Stimulated activated CD8-positive, alpha-beta memory T cell treated with anti-CD3 and anti-CD28 coated beads, Interleukin-4, amount 100 ng/mL, for 48 hours (primary cell): ENCODE measurements at places on chromosomes 13 and 19.

- no peak for DNase-seq
These were observed 22.7 kb downstream of the ELL start for GRCh38 chr19:18499055-18499775.

- DNase-seq, result no peak
These were observed 113.5 kb downstream of the MYO16 start for GRCh38 chr13:108742701-108743451.

- no peak for DNase-seq
These were observed 46.8 kb downstream of the COG3 start for GRCh38 chr13:45511310-45512097.

DNA sequence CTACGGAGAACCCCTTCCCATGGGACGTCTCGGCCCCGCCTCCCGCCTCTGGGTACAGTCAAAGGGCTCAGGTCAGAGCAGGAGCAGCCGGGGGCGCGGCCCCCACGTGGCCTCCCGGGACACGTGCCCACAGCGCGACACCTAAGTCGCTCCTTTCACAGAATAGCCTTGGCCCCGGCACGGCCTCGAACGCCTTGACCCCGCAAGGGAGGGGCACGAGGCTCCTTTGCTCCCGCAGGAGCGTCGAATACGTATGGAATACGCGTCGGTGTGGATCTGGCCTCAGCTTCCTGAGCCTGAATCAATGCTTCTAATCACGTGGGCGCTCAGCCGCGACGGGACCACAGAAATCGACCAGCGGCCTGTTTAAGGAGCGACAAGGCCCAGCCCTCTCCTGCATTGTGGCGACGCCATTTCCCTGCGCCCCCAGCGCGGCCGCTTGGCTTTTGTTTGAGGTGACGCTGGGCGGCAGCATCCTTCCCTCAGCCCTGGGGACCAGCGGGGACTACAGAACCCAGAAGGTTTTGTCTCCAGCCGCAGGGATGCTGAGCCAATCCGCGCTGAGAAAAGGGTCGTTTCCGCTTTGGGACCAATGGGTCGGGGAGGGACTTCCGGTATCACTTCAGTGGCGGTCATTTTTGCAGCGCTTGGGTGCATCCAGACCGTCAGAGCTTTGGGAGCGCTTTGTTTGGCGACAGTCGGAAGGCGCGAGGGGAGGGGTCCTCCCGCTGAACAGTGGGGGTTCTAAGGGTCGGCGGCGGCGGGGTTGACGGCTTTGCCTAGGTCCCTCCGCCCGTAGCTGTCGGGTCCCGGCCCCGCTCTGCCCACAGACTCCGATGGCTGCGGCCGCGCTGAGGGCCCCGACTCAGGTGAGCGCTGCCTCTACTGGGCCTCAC is at the start of gene ZIK1:
Gene ZIK1, plus strand, starts transcription at position 625 of the 896 bp plus-strand sequence. Its CDS starts 212 bp downstream, at position 837.
- peak; percentile 85 for DNase-seq

DNA sequence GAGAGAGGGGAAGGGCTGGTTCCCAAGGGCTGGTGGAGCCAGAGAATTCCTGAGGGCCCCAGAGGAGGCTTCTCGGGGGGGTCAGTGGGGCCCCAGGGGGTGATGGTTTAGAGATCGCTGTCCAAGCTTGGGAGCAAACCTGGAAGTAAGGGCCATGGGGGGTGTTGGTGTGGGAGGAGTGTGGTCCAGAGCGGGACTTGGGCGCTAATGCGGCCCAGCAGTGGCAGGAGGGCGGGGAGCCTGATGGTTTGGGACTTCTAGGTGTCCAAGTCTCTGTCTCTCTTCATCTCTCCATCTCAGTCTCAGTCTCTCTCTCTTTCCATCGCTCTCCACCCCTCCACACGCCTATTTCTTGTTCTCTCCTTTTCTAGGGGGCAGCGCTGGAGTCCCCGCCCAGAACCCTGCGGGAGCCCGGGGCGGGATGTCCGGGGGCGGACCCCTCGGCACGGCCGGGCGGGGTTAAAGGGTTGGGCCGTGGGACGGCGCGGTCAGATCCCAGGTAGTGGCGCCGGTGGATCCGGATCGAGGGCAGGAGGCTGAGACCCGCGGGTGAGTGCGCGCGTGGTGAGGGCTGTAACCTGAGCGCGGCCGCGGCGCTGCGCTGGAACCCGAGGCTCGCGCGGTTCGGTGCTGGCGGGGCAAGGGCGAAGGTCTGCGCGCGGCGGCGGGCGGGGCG is at the start of gene CYP4F22:
Gene CYP4F22, plus strand, starts transcription at position 491 of the 676 bp plus-strand sequence. CDS start 16,812 bp downstream, outside the sequence.
- peak; percentile 44 for DNase-seq

DNA sequence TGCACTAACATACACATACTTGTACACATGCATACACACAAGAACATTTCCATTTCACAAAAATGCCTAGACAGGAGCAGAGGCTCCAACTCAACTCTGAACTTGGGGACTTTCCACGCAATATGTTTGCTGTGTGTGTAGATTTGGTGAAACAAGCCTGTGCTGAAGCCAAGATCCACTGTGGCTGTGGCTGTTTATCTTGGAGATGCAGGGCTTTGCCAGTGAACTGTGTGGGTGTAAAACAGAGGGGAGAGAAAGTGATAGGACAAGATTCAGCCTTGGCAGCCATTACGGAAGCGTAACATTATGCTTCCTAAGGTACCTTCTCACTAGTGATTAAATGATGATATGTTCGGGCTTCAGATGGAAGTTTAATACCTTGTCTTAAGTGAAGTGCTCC is 73.2 kb upstream of the MBNL2 start:
- no peak for DNase-seq

- DNase-seq, result no peak
These were observed 64.5 kb upstream of the SLC10A2 start for GRCh38 chr13:103130681-103131210.

DNA sequence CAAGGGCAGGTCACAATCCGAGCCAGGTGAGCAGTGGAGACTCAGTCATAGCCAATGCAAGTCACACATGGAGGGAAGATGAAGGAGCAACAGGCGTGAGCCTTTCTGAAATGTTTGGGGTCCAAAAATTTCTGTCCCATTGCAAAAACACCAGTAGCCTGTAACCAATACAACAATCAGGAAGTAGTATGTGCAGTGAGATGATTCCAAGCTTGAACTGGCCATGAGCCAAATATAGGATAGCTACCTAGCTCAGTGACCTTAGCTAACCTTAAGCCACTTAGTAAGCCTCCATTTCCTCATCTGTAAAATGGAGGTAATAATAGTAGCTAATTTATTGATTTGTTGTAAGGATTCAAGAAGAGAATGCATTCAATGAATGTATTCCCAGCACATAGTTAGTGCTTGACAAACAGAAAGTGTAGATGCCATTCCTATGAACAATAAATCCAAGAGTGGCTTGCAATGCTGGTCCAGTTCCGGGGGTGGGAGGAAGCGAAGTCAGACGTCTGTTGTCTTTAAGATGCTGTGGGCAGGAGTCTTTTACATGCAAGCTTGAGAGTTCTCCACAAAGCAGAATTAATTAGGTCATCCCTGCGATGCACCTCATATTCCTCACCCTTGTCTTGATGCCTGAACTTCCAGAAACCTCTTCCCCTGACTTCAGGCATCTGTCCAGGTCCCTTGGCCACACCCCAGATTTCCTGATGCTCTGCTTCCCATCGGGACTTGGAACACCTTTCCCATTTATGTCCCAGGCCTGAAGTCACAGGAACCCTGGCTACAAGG is 195.7 kb upstream of the UBL3 start:
- no peak for DNase-seq

DNA sequence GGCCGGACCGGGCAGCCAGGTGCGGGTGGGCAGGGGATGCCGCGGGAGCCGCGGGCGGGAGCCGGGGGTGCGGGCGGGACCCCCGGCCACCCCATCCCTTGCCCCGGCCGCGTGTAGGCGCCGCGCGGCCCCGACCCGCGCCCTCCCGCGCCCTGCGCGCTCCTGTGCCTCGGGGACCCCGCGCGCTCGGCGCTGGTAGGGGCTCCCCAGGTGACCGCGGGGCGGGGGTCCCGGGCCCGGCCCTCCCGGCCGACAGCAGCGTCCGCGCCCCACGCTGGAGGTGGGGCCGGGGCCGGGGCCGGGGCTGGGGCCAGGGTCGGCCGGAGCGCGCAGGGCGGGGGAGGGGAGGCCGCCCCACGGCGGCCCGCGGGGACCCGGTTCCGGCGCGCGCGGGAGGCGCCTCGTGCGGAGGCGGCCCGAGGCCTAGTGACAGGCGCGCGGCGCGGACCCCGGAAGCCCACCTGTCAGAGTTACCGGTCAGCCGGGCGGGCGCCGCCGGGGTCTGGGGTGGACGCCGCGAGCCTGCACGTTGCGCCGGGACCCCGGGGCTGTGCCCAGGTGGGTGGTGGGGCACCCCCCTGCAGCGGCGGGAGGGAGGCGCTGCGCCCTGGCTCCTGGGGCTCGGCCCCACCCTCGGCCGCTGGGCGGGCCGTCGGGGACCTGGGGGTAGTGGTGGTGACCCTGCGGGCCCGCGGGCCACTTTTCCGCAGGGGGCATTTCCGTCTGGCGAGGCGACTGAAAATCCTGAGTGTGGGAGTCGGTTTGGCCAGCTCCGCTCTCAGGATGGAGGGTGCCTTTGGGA is 518 bp downstream of the TFDP1 start:
- DNase-seq, result peak; percentile 47

DNA sequence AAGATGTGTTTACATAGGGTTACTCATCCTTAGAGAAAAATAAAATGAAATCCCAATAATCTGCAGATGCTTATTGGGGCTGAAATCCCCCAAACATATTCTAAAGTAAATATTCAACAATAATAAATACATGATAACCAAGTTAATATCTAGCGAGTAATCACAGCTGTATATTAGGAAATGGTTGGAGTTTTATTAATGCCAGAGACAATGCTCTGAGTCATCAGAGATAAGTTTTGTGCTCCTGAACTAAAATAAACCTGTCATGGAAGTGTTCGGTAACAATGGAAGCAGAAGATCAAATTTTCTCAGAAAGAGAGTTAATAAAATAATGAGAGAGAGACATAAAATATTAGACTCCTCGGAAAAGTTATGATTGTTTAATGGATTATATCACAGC is 31.4 kb downstream of the FLT1 start:
- no peak for DNase-seq

- DNase-seq, result no peak
These were observed 26.6 kb upstream of the ZMYM5 start for GRCh38 chr13:19890030-19890429.

DNA sequence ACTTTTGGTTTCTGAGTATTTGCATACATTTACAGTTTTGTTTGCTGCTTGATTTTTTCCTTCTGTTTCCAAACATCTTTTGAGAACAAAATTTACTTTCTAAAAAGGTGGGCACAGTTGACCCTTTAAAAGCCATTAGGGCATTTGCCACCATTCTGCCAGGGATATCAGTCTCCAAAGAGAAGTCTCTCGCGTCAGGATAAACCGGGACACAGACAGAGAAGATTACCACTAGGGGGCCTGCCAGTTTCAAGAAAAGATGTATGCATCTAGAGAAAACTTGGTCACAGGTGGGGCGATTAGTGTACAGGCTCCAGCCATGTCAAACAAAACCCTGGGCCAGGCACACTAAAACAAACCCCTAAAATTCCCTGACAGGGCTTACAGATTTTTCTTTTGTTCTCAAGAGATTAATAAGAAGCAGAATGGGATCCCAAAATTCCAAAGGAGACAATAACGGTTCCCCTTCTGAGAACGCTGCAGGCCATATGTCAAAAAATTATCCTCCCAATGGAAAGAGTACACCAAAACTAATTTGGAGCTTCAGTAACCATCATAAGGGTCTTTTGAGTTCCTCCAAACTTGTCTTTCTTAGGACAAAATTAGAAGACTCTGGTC is 10.7 kb upstream of the PABPC3 start:
- peak; percentile 28 for DNase-seq

DNA sequence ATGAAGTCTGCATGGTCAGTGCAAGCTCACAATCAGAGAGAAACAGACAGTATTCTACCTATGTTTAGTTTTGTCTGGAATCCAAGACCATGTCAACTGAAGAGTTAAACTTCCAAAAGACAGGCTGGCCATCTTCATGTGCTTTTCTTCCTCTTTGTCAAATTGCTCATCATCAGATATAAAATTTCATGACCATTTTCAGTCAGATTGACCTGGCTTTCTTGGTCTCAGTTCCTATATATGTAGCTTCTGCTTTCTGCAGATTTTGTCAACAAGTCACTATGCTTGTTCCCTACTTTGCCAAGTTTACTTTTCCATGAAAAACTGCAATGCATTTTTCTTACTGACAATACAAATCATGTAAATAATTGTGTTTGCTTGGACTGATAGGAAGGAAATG is 13.9 kb downstream of the SLC46A3 start:
- DNase-seq, result no peak
